Renal cortical epithelial cell (primary cell): ENCODE measurements at places on chromosomes 11 and 22. TPM values are rescaled to one million over a fixed set of nuclear protein-coding genes. Genes with fewer than 3 reads are reported as not detected.

DNA sequence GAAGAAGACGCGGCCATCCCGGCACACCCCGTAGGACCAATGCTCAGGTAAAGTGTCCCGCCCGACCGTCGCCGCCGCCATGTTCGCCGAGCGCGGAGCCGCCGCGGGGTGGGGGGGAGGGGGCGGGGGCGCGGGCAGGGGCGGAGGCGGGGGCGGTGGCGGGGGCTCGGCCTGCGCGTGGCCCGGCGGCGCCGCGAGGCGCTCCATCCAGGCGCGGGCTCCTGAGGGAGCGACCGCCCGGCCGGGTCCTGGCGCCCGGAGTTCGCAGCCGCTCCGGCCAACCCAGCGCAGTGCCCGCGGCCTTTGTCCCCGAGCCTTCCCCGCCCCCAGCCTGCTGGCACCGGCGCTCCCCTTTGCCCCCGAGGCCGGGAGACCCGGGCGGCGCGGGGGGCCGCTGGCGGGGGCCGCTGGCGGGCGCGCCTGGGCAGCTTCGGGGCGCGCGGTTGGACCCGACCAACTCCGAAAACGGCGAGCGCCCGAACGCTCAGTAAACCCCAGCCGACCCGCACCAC is at the start of gene PLEKHA7:
Gene PLEKHA7 (minus strand): TSS at position 94 of the 512 bp plus-strand sequence. CDS start 13 bp downstream, at position 81.
- DNase-seq = no peak

DNA sequence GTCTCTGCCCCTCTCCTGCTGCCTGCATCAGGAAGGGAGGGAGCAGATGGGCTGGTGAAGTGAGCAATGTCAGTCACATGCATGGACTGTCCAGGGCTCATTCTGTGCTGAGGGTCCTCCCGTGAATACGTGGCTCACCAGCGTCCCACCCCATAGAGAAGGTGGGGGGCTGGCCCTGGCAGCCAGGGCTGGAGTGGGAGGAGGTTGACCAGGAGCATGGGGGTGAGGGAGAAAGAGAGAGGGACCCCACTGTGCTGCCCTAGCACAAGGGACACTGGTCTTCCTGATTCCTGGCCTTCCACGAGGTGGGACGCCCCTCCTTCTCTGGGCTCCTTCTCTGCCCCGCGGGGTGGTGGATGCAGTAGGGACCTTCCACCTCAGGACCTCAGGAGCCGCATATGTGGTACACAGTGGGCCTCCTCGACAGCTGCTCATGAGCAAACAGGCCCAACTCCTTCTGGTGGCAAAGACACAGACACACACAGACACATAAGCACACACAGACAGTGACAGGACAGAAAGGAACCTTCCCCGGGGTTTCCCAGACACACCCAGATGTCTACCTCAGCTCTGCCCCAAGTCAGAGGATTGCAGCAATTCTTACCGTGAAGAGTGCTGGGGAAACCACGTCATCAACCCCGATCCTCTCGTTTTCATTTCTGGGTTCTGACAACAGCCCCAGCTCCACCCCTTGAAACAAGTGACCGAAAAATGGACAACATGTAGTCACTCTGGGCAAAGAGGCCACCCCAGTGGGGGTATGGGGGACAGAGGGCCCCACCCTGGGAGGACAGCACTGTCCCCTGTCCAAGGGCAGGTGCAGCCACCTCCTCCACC is 3.6 kb upstream of the APOBEC3A start:
- peak; percentile 8 for DNase-seq

Gene LRRC55
- total RNA-seq = not detected in 2 replicates

GRCh38 chr11:129722529-129722928 is 93.1 kb upstream of the TMEM45B start:
- DNase-seq = no peak

DNA sequence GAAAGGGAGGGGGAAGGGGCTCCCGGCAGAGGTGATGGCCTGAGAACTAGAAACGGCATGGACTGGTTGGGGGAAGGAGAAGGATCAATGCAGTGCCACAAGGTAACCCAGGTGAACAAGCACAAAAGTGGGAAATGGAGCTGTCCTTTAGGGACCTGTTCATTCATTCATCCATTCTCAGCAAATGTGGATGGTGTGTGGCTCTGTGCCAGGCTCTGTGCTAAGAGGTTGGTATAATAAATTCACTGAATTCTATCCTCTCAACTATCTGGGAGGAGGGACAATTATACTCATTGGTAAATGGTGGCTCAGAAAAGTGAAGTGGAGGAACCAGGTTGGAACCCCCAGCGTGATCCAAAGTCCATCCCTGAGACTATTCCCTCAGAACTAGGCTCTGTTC is 18.6 kb upstream of the ARAP1 start:
- no peak for DNase-seq

DNA sequence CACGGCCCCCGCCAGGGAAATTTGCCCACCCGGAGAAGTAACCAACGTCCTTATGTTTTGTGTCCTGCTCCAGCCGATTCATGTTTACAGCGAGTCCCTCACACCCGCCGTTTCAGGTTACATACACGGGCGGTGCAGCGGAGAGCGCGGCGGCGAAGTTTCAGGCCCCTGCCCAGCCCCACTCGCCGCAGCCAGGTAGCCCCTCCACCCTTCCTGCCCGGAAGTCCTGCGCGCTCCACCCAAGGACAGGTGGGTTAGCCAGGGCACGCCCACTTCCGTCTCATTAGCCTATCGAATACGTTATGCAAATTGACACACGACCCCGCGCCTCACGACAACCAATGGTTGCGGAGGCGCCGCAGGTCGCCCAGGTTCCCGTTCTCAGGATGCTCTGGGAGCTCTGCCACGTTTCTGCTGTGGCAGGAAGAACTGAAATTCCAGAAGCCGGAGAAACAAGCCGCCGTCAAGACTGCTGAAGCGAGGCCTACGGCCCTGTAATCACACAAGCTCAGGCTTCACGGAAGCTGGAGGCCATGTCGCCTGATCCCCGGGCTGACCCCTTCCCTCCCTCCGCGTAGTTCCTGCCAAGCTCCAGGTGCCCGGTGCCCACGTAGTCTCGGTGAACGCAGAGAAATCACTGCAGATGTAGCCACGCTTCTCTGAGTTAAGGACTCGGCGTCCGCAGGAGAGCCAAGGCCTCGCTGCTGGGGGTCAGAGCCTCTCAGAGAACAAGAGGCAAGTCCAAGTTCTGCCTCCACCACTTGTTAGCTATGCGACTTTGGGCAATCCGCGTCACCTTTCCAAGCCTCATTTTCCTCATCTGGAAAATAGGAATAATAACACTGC is 22.4 kb upstream of the MYH9 start:
- DNase-seq = peak; percentile 96

DNA sequence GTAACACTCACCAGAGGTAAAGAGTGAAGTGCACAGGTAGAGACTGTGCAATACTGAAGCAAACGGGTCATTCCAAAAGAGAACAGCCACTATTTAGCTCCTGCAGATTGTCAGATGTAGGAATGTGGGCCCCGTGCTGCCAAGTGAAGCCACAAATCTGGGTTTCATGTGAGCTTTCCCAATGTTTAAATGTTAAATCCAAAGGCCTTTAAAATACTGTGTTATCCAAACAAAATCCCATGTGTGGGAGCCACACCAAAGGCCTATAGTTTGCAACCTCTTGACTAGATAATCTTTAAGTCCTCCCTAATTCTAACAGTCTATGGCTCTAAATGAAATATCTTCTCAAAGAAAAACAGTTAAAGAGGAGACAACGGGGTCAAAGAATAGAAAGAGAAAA is 43.3 kb downstream of the RBFOX2 start:
- DNase-seq = no peak

GRCh38 chr11:124950601-124951330 is 3.2 kb upstream of the CCDC15 start:
- DNase-seq = no peak

Gene SLC6A5
- not detected in 2 replicates for total RNA-seq

DNA sequence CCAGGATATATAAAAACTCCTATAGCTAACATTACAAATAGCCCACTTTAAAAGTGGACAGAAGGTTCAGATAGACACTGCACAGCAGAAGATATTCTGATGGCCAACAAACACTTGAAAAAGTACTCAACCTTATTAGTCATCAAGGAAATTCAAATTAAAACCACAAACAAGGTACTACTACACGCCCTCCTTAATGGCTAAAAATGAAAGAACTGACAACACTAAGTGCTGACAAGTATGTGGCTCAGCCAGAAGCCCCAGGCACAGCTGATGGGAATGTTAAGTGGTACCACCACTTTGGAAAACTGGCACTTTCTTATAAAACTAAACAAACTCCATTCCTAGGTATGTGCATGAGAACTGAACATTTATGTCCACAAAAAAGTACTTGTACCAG is 320.1 kb downstream of the TBC1D22A start:
- no peak for DNase-seq
